ENCODE measurements at places on chromosomes 5 and 9.
A peak's percentile ranks its signal among the peaks of the same experiment; 100 is the strongest.

DNA sequence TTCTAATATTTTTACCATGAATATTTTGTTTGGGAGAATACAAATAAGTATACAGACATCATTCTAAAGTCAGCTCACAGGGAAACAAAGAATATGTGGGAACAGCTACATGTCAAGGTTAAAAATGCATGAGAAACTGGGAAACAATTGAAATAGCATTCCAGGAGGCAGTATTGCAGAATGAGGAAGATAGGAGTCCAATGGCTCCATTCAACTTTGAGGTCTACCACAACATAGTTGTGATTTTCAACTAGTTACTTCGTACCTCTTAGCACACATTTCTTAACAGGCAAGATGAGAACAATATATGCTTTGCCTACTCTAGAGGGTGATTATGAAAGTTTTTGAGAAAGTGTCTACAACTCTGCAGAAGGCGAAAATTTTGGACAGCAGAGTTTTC is 35.2 kb upstream of the CAST start:
- DNase-seq: no peak

GRCh38 chr5:126377424-126377823 is 45.8 kb upstream of the GRAMD2B start:
- no peak for DNase-seq

GRCh38 chr5:159908591-159908940 is 7.7 kb upstream of the ADRA1B start:
- DNase-seq: no peak

DNA sequence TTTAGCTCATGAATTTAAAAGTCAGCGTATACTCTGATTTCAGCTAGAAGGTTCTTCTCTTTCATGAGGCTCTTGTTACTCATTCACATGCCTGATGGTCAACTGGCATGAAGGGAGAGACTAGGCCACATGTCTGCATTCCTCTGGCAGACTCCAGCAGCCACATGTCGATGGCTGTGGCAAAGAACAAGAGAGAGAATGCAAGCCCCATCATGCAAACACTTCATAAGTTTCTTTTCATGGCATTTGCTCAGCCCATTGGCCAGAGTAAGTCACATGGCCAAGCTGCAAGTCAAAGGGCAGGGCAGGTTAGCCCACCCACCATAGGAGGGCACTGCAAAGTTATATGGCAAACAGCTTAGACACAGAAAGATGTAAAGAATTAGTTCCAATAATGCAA is 5.4 kb downstream of the KCNV2 start:
- no peak for DNase-seq

- DNase-seq: no peak
These were observed 15.7 kb upstream of the ERBIN start for GRCh38 chr5:65910711-65911110.

- DNase-seq: no peak
These were observed 8.2 kb downstream of the SLC22A5 start for GRCh38 chr5:132377738-132378137.

- DNase-seq: no peak
These were observed 172.7 kb downstream of the CHSY3 start for GRCh38 chr5:130077007-130077406.

- no peak for DNase-seq
These were observed 182.2 kb downstream of the FSTL4 start for GRCh38 chr5:133430095-133430494.

DNA sequence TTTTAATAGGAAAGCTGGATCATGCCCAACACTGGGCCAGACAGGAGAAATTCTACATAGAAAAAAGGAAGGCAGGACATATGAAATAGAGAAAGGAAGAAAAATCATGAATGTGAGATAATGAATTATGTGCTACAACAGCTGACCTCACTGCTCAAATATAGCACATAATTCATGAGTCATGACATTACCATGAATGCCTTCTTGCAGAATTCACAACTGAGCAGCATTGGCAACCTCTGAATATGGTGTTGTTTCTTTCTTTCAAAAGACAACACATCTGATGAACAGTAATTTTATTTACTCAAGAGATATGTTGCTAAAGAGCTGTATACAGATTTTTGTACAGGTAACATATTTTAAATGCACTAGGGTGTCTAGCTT is 34.4 kb downstream of the APBA1 start:
- DNase-seq: no peak

- DNase-seq: no peak
These were observed 355.7 kb downstream of the IZUMO3 start for GRCh38 chr9:24189986-24190385.

- DNase-seq: peak; percentile 73
These were observed 22.1 kb downstream of the PTCH1 start for GRCh38 chr9:95494416-95495371.
